ENCODE measurements at places on chromosomes 1 and 21.

DNA sequence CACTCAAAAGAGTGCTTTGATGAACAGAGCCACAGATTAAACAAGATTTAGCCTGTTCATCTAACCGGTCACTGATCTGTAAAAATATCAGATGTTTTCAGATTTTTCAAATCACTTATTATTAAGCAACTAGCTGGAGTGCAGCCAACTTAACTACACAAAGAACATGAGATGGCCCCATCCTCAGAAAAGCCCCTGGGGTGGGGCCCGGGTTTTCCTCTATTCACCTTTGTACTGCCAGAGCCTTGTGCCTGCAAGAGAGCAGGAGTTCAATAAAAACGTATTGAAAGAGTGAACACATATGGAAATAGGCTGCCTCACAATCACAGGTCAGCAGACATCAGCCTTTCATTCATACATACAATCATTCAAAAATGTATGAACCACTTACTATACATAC is 516.1 kb downstream of the OMA1 start:
- DNase-seq = no peak

DNA sequence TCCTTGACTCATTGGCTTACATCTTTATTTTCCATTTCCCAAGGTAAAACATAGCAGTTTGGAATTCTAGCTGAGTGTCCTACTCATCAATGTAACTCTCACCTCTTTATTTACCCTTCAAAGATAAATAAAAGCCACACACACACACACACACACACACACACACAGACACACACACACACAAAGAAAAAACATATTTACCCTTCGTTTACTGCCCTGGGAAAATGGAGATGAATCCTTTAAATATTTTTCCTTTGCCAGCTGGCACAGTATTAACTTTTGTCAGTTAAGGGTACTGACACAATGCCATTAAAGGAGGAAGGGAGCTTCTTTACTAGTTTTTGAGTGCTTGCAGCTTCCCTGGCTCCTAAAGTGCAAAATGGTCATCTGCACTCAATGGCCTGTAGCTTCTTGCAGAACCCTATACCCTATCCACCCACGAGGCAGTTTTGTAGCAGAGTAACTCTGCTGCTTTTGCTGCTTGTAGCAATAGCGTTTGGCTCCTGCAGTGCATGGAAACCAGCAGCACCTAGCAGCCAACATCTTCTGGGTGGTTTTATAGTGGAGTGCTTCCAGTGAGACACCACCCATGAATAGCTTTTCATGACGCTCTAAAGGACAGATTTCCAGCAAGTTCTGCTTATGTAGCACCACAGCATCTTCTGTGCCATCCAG is 103.7 kb downstream of the HS2ST1 start:
- DNase-seq = no peak

DNA sequence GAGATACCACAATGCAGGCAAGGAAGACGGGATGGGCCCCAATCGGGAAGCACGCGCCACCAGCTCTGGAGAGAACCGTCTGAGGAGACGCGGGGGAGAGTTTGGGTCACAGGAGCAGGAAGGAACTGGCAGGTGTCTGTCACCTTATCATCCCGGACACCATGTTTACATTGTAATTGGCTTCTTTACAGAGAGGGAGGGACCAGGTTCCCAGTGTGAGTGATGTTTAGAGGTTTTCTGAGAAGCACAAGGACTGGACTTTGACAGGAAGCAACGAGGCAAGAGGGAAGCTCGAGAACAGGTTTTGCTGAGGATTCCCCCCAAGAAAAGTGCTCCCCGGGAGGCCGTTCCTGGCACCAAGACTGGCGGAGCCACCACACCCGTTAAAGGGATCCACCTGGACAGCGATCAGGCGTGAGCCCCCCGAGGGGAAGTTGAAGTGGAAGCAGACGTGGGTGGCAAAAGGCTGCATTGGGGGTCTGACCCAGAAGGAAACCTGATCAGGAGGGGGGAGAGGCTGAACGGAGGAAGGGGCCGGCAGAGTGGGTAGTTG is 957 bp downstream of the EPS15 start:
- DNase-seq = peak; percentile 54

DNA sequence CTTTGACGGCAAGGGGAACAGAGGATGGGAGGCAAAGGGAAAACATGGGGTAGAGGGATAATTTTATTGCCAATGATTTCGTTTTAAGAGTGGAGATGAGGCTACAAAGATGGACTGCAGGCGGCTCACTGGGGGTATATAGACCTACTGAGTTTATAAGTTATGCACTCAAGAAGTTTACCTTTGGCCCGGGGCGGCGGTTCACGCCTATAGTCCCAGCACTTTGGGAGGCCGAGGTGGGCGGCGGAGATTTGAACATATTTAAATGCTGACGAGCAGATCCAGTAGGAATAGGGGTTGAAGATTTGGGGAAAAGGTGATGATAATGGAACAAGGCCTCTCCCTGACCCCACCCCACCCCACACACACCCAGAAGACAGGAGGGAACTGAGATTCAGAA is 8.1 kb upstream of the SLAMF9 start:
- no peak for DNase-seq

All from C1 segment of cervical spinal cord (tissue), 14 donors.